ENCODE measurements at places on chromosomes 5 and 9.
A peak's percentile ranks its signal among the peaks of the same experiment; 100 is the strongest.

DNA sequence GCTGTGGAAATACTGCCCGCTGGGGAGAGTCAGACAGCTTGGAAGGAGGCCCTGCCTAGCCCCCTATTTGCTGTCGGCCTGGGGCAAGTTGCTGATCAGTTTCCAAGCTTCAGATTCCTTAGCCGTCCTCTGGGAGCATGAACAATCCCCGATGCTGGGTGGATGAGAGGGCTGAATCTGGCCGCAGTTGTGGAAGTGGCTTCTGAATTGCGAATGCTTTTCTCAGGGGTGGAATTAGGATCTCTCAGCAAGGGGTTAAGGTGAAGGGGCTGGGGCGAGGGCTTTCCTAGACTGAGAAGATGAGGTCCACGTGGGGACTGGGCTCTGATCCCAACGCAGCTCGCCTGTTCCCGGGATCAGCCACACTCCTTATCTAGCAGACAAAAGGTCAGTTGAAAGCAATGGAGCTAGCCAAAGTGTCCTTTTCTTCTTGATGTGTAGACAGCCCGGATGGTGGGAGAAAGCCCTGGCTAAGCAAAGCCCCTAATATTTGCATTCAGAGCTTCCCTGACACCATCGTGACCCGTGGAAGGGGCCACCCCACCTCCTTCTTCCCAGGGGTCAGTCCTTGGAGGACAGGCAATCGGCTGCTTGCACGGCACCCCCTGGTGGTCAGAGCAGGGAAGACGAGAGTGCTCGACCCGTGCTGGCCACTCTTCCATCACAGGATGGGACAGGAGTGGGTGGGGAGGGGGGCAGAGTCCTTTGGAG is 54.9 kb downstream of the COL15A1 start:
- DNase-seq, result peak; percentile 49

DNA sequence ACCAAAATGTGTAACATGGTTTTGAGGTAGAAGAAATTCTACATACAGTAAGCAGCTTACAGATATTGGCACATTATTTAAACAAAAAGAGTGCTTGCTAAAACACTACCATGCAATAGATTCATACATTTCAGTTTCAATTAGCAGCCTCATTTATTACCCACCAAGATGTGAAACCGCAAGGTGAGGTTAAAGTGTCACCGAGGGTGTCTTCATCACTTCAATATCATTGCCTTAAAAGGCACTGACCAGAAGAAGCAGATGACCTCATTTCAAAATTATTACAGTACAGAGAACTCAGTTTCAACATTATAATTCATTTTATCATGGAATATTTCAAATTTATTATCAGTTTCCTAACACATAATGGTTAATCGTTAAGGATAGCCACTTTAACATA is 302.2 kb downstream of the ISL1 start:
- no peak for DNase-seq

GRCh38 chr5:176899296-176899891 is at the start of gene HK3:
TSS of gene HK3 (minus strand) at chr5:176899346. CDS start at chr5:176896159, 3,187 bp downstream.
- no peak for DNase-seq

DNA sequence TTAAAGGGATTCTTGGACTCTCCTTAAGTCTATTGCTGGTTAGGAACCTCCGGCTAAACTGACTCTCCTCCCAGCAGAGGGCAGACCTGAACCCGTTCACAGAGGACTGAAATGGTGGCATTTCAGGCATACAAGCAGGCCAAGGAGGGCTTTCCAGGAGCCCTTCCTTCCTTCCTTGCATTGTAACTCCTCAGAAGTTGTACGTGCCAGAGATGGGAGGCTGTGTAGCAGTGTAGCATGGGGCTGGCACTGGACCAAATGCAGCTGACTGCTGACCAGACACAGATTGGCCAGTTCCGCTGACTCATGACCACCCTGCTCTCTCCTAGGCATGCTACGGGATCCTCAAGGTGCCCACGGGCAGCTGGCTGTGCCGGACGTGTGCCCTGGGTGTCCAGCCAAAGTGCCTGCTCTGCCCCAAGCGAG is 36.4 kb downstream of the JADE2 start:
- DNase-seq, result no peak

- no peak for DNase-seq
Observed at GRCh38 chr5:141338538-141339306, at the start of gene PCDHGA2. TSS of gene PCDHGA2 (plus strand) at chr5:141338760.

GRCh38 chr9:114080195-114080772 is 2.2 kb upstream of the AMBP start:
- no peak for DNase-seq

DNA sequence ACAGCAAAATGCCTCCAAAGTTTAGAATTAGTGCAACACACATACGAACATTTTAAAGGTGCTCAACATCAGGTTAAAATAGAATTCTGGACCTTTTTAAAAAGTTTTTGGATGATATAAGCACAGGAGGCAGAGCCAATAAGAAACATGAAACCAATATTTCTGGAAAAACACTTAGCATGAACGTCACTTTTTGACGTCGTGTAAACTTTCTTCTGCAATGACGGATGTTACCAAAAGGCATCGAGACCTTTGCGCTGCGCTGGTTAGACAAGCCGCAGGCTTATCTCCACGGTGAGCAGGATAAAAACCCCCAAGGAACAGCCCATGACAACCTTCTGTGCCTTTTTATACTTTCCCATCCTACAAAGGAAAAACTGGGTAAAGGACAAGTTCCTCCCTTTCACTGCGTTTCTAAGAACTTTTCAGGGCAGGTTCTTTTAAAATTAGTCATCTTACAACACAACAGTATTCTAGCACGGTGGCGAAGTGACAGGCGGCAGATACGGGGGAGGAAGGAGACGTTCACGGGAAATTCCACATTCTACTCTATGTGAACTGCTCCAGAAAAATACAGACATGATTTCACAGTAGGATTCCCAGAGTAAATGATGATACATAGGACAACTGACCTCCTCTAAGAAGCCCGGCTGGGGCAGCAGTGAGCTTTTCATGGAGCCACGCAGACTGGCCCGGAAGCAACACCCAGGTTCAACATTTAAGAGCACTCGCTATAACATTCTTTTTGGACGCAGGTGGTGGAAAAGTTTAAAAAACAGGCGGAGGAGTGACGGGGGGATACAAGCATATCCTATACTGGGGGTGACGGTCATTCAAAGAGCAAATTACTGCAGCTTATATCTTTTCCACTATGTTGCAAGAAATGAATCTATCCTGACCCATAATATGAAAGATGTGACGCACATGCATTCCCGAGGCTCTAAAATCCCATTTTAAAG is 52.4 kb downstream of the USP20 start:
- DNase-seq, result no peak

GRCh38 chr5:110790673-110791072 is 51.9 kb downstream of the SLC25A46 start:
- DNase-seq, result no peak

DNA sequence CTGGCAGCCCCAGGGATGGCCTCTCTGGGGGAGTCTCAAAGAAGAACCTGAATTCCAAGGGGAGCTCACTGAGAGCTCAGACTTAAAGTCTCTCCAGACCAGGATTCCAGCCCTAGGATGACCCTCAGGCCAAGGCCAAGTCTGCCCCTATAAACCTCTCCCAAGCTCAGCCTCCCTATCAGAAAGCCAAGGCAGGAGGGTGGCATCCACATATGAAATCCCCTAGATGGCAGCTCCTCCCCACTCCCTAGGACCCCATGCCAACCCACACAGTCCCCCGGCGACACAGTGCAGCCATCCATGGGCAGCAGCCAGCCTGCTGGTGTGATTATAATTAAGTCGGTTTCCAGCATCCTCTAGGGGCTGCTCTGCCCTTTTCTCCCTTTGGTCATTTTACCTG is 269.9 kb downstream of the CDK5RAP2 start:
- no peak for DNase-seq

DNA sequence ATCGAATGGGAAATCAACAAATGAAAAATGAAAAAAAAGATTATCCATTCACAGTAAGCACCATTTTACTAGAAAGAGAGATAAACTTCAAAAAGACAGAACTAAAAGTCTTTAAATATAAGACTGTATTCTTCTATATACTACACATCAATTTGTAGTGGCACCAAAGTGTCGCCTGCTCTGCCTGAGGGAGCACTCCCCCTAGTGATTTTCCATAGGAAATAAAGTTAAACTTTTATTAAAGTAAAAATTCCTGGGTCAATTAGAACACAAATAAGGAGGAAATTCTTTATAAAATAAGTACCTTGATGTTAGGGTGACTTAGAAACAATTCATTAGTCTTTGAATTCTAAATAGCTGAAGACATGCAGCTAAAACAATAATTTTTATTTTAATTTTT is 9.7 kb downstream of the RAD1 start:
- no peak for DNase-seq

DNA sequence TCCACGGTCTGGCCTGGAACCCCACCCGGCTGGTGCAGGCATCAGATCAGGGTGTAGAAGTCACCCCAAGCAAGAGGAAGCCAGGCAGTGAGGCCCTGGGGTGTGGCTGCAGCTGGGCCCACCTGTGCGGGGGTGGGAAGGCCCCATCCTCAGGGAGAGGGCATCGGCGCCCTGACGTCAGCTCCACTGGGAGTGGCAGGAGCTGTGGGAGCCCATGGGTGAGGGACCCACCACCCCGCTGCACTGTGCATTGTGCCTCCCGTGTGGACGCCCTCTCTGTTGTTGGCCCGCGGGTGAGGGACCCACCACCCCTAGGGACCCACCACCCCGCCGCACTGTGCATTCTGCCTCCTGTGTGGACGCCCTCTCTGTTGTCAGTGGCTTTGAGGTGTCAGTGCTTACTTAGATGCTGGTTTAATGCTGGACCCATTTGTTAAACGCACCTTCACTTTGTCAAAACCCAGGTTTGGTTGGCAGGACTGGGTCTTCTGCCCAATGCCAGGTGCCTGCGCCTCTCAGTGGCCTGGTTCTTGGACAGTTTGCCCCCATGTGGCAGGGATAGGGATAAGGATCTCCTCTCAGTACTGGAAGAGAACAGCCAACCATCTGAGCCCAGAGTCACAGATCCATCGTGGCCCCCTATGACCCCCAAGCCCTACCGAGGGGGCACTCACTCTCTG is 6.9 kb upstream of the EXOC3 start:
- no peak for DNase-seq

DNA sequence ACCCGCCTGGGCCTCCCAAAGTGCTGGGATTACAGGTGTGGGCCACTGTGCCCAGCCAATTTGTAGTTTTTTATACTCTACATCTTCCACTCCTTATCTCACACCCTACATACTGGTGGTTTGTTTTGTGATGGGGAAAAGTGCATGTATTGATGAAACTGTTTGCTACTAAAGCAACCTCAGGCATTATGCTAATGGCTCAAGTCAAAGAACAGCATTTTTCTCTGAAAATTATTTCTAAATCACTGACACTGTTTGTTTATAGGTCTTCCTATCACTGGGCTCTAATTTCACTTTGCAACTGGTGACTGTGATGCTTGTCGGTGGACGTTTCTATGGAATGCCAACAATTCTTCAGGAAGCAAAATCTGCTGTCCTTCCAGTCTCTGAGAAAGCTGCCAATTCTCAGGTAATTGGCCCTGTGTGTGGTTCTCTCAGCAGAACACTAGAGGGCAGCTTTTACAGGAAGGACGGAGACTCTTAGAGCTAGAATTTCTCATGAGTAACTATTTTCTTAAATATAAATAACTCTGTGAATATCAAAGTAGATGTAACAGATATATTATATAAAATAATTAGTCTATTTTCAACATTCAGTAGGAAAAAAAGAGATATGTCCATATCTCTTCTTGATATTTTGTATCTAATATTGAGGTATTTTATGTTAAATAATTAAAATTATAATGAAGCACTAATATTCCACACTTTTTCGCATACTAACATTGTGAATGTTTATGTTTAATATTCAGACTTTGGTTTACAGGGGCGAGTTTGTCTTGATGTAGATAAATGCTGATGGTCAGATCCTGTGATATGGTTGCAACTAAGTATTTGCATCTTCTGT is 244.1 kb downstream of the ADGRV1 start:
- no peak for DNase-seq

Measured in GM06990 (cell line).